ENCODE measurements at places on chromosomes 5 and 9.

- DNase-seq: no peak
Measured at GRCh38 chr5:74885170-74885569, 19.0 kb upstream of the FAM169A start.

- no peak for DNase-seq
Measured at GRCh38 chr5:134540747-134541733, 15.6 kb downstream of the JADE2 start.

DNA sequence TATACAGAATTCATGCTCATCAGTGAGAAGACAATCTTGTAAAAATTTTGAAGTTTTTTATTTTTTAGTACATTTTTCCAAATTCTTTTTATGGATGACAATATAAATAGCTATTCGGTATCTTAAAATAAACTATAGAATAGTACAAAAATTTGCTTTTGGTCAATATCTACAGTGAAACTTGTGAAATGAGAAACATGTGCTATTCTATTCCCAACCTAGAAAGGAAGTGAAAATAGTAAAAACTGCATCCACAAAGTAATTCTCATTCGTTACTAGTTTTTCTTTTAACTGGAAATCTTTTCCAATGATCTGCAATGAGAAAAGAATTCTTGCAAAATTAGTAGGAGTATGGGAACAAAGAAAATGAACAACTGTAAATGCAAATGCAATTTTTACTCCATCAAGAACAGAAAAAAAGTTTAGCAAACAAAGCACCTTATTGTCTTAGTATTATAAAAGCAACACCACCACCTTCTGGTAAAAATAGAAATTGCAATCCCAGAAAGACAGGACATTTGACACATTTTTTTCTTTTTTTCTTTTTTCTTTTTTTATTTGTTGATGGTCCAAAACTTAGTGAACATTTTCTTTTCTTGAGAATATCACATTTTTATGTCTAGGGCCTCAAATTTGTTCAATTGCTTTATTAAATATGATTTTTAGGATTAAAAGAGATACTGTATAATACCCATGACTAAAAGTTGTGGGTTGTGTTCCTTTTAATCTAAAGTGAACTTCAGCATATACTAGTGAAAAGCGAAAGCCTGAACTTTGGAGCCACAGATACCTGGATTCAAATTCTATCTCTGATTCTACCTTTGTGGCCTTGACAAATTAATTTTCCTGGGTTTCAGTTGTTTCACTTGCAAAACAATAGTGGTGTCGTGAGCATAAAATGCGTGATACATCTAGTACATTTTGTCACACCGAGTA, 72.3 kb downstream of the SLCO4C1 start:
- peak; percentile 10 for DNase-seq

- peak; percentile 12 for DNase-seq
Measured at GRCh38 chr9:90840696-90841095, 39.1 kb downstream of the SYK start.

- peak; percentile 84 for DNase-seq
Measured at GRCh38 chr9:98146101-98146991, 27.3 kb upstream of the TRIM14 start.

DNA sequence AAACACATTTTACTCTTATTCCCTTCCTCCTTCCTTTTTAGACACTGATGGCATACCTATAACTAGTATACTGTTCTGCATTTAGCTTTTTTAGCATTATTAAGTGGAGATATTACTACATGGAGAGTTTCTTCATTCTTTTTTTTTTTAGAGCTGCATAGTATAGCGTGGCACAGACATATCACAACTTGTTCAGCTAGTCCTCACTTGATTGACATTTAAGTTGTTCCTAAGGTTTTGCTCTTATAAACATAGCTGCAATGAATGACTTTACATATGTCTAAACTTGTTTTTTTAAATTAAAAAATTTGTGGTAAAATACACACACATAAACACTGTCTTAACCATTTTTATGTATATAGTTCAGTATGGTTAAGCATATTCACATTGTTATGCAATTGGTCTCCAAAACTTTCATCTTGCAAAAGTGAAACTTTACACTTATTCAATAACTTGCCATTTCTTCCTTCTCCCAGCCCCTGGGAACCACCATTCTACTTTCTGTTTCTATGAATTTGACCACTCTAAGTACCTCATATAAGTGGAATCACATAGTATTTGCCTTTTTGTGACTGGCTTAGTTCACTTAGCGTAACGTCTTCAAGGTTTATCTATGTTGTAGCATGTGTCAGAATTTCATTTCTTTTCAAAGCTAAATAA, 48.7 kb downstream of the ANKDD1B start:
- DNase-seq: no peak

Data from mammary epithelial cell (primary cell).